Osteocyte (in vitro differentiated cells): ENCODE measurements at places on chromosomes 3 and 15. TPM values are rescaled to one million over a fixed set of nuclear protein-coding genes. Genes with fewer than 3 reads are reported as not detected.

SCAMP5 gene
- 23.5 and 24.1 TPM in 2 replicates for total RNA-seq

SPATA12 gene
- not detected in 2 replicates for total RNA-seq

SRP14 gene
- 181 and 196 TPM in 2 replicates for total RNA-seq

CCRL2 gene
- total RNA-seq = not detected in 2 replicates

CASR gene
- not detected in 2 replicates for total RNA-seq

NANOGP8 gene
- 0.54 TPM in 1 of 2 replicates, not detected in the other for total RNA-seq

SLC22A13 gene
- 0.99 and 1.2 TPM in 2 replicates for total RNA-seq
